ENCODE measurements at places on chromosomes 13 and 19.

DNA sequence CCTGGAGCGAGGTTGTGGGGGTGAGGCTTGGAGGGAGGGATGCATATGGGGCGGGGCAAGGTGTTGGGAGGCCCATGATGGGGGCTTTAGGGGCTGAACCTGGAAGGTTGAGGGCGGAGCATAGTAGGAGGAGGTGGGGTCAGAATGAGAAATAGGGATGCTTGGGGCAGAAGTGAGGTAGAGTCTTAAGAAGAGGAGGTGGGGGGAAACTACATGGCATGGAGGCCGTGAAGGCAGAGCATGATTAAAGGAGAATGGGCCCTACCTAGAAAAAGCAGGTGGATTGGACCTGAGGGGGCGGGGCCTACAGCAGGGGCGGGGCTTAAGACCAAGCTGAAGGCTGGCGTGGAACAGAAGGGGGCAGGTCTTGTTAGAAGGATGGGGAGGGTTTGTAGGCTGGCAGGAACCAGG, 799 bp downstream of the NR1H2 start:
- DNase-seq = peak; percentile 68

DNA sequence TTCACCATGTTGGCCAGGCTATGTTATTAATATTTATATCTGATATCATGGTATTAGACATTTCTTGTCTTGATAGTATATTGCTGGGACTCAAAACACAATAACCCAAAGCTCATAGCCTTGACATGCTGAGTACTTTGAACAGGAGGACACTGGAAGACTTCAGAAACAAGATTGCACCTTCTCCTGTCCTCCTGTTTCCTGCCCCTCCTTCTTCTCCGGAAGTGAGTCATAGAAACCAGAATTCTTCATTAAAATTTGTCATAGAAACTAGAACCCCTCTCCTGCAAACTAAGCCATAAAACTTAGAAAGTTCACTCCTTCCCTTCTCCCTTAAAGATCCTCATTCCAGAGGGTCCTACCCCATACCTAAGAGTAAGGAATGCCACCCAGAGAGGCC, 400.2 kb downstream of the SLITRK5 start:
- no peak for DNase-seq

DNA sequence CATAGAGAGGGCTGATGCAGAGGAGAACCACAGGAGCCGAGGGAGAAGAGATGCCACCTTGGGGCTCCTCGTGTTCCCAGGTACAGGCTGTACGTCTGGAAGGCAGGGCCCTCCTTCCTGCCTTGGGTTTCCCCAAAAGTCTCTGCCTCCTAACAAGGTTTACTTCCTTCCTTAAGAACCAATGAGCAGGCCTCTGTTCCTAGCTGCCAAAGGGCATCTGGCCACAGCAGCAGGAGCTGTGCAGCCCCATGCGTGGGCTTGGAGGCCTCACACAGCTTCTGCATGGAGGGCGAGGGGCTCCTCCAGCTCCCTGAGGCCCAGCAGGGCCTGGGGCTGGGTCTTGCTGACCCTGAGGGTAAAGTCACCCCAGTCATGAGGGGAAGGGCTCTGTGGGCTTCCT, 40.6 kb upstream of the TSHZ3 start:
- DNase-seq = no peak

DNA sequence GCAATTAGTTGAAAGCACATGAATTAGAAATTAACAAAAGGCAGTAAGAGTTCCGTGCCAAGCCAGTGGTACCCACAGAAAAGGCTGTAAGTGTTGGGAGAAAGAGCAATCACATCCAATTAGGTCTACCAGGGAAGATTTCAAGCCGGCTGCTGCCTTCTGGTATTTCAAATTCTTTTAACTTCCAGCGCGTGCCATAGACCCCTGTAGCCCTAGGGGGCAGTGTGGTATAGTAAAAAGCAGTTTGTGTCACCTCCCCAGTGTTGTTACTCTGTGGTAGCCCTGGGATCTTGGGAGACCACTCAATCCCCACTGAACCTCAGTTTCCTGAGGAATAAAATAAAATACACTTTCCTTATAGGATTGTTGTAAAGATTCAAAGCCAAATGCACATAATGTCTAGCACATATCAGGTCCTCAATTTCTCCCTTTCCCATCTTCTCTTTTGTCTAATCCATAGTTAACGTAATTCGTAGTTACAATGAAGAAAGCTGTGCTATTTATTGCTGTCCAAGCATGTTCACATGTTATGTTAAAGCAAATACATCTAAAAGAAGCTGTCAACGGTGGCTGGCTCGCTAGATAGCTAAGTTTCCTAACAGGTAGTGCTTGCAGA, 230.2 kb downstream of the TDRD3 start:
- no peak for DNase-seq

DNA sequence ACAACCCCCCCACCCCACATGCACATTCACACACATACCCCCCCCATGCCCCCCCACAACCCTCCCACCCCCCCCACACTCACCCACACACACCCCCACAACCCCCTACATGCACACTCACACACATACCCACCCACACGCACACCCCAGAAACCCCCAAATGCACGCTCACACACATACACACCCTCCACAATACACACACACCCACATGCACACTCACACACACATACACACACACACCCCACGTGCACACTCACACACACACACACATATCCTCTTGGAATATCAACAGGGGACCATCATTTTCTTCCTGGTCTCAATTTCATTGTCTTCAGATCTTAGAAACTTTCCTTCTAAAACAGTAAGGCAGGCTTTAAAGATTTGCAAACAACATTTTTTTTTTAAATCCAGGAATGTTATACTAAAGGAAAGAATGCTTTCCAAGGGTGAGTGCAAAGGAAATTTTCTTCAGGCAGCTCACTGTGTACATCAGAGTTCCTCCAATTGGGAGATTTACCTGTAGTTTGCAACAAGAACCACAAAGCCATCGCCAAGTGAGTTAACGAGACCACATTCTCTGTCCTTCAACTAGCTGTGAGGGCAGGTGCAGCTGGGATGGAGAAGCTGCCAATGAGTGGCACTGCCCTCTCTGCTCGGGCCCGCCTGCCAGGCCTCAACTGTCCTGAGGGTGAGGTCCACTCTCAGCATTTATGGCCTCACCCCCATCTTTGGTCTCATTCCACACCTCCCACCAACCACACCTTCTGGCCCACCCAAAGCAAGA, 53.0 kb downstream of the MRPL57 start:
- no peak for DNase-seq

GRCh38 chr19:17304386-17305215, 1.1 kb upstream of the MRPL34 start:
- no peak for DNase-seq

DNA sequence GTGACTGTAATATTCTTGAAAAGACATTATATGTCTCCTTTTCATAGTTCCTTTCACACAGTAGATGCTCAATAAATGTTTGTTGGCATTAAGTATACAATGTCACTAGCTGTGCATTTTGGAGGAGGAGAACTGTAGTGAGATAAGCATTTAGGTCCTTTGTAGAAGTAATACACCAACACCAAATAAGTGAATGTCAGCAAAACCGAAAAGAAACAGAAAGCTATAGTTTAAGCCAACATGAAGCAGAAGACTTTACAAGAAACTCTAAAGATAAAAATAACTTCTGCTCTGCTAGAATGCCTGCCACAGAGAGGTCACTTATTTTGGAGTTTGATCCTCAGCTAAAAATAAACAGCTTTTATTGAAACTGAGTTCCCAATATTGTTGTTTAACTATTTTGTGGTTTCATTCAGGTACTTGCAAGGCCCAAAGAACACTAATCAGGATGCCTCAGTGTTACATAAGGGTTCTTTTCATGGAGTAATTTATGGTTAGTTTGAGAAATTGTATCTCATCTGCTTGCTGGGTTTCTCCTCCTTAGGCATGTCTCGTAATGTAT, 86.2 kb downstream of the STARD13 start:
- no peak for DNase-seq

DNA sequence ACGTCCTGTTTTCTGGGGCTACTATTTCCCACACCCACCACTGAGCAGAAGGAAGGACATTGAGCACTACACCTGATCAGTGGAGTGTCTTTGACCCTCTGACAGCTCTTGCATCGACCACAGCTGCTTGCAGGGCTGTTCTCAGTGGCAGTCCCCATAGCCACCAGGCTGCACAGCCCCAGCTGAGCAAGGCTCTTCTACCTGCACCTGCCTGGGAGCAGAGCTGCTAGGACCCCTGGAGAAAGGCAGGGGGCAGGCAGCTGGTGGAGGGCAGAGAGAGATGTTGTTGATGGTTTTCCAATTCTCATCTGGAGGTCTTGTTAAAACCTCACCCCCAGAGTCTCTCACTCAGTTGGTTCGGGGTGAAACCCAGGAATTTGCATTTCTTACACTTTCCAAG, 361.8 kb upstream of the ZNF507 start:
- DNase-seq = no peak

- DNase-seq = no peak
Observed at GRCh38 chr13:67505376-67505775, 275.2 kb upstream of the PCDH9 start.

- no peak for DNase-seq
Observed at GRCh38 chr13:100534911-100535310, 53.7 kb downstream of the GGACT start.

- no peak for DNase-seq
Observed at GRCh38 chr13:26946684-26947343, 186.2 kb upstream of the GPR12 start.

GRCh38 chr13:52156724-52157261, 2.6 kb downstream of the NEK3 start:
- DNase-seq = no peak

GRCh38 chr19:1238369-1239303, 831 bp upstream of the CBARP start:
- peak; percentile 49 for DNase-seq

- DNase-seq = no peak
Observed at GRCh38 chr13:19589312-19589711, 28.0 kb upstream of the TPTE2 start.
